ENCODE measurements at places on chromosomes 7 and 10.

GRCh38 chr7:65554-65953, 126.8 kb upstream of the FAM20C start:
- no peak for DNase-seq

GRCh38 chr7:71733107-71733870, 601.3 kb downstream of the GALNT17 start:
- DNase-seq: peak; percentile 81

- no peak for DNase-seq
Measured at GRCh38 chr7:21113609-21114415, 314.1 kb upstream of the SP4 start.

- DNase-seq: no peak
Measured at GRCh38 chr7:29569648-29570047, 6.0 kb downstream of the PRR15 start.

DNA sequence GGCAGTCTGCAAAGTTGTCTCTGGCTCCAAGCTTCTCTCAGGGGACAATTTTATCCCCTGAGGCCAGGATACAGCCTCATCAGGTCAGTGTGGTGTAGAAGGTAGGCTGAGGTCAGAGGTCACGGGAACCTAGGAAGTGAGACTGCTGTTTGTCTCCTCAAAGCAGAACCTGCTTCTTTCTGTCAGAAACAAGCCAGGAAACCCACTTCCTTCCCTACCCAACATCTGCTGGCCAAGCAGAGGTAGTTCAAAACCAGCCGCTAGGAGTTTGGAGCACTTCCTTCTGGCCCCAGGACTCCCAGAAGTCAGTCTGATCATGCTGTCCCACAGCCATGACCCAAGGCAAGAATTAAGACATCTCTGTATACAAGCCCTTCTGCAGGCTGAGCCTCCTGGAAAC, 12.2 kb downstream of the CLRN3 start:
- DNase-seq: peak; percentile 30

GRCh38 chr7:27774717-27775328, 34.9 kb downstream of the TAX1BP1 start:
- peak; percentile 44 for DNase-seq

- no peak for DNase-seq
Measured at GRCh38 chr10:52871191-52871843, 98.7 kb upstream of the MBL2 start.

- peak; percentile 70 for DNase-seq
Measured at GRCh38 chr7:141012044-141012685, 2.6 kb downstream of the MRPS33 start.

DNA sequence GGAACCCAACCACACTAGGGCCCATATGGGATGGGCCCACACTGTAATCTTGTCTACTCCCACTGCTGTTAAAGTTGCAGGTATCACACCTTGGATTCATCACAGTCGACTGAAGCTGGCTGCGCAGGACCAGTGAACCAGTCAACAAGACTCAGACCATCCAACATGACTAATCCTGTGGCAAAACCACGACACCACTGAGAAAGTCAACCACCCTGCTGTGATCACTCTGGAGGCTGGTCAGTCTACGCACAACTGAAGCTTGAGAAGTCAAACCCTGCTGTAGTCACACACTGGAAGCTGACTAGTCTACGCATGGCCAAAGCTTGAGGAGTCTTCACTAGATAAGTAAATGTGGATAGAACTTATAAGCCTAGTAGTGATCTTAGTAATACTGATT, 9.6 kb upstream of the CYREN start:
- no peak for DNase-seq

DNA sequence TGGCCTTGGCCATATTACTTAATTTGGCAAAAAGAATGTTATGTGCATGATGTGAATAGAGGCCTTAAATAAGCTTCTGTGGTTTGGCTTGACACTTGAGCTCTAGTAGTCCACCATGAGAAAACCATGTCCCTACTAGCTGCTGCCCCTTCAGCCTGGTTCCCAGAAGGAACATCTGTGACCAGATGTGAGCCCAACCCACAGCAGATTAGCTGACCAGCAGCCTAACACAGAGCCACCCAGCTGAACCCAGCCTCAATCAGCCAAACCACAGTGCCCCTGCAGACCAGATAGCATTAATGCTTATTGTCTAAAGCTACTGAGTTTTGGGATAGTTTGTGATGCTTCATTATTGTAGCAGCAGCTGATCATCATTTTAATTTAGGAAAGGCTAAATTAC, 16.6 kb downstream of the JAZF1 start:
- DNase-seq: no peak

DNA sequence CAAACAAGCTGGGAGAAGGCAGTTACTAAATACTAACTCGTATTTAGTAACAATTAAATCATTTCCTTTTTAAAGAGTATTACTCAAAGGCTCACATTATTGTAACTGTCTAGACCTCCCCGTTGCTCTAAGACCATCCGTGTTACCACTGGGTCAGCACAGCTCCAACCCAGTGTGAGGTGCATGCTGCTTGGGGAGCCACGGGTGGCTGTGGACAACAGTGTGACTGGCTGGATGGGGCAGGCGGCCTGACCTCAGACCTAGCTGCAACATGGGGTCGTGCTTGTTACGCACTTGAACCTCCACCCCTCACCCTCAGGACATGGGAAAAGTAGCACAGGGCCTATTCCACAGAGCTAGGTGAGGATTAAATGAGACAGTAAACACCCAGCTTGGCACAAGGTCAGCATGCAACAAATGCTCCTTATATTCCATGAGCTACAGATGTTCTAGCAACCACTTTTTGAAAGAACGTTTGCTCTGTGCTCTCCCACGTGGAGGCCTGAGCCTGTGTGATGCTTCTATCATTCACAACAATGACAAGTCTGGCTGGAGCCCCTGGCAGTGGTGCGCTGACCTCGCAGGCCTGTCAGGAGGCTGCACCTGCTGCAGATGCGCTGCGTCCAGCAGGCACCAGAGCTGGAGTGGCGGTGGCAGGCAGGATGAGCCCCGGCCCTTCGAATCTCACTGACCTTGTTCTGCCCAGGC, 135.7 kb downstream of the PKD1L1 start:
- peak; percentile 27 for DNase-seq

DNA sequence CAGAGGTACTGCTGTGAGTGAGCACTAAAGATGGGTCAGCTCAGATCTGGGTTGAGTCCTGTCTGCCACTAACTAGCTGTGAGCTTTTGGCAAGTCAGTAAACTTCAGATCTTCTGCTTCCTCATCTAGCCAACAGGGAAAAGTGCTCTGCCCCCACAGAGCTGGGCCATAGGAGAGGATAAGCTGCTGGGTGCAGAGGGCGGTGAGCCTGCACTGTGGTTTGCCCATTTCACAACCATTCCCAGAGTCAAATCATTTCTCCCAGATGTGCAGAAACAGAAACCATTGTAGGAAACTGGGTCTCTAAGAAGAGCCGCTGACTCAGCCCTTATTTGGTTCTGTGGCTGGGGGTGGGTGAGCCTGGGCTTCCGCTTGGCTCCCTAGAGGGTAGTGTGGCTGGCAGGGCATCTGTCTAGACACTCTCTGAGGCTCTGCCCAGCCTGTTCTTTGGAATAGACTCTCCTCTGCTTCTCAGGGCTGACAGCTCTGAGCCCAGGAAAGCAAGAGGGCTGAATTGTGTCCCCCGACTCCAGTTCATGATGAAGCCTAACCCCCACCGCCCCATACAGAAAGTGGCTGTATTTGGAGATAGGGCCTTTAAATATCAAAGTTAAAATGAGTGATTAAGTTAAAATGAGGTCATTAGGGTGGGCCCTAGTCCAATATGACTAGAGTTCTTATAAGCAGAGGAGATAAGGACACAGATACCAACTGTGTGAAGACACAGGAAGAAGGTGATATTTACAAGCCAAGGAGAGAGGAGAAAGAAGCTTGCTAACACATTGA, 29.5 kb upstream of the ARHGAP22 start:
- DNase-seq: peak; percentile 64

DNA sequence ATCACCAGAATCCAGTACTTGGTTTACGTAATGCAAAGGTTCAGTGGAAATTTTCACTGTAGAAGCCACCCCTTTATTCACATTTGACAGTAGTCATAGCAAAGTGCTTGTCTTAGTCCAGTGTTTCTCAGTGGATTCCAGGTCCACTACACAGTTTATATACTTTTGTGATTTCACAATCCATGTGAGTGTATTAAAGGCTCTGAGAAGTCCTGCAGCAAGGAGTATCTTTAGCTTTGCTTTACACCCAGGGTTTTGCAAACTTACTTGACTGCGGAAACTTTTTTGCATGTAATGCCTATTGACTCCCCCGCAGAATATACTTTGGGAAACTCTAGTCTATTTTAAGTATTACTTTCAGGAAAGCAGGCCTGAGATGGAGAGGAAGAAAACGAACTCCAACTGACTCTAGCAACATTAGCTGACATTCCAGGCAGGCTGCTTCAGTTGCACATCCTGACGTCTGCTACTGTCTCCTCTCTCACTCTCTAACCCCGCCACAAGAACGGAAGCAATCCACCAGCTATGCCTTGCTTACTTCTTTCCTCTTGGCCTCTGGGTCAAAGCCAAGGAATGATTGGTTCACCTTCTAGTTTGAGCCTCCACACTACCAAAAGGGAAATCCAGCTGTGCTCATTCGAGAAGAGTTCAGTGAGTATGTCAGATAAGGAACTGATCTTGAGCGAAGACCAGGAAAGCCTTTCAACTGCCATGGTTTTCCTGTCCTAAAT, 6.2 kb downstream of the PLXNA4 start:
- DNase-seq: no peak

GRCh38 chr10:5776881-5777197, 36.4 kb downstream of the GDI2 start:
- no peak for DNase-seq

DNA sequence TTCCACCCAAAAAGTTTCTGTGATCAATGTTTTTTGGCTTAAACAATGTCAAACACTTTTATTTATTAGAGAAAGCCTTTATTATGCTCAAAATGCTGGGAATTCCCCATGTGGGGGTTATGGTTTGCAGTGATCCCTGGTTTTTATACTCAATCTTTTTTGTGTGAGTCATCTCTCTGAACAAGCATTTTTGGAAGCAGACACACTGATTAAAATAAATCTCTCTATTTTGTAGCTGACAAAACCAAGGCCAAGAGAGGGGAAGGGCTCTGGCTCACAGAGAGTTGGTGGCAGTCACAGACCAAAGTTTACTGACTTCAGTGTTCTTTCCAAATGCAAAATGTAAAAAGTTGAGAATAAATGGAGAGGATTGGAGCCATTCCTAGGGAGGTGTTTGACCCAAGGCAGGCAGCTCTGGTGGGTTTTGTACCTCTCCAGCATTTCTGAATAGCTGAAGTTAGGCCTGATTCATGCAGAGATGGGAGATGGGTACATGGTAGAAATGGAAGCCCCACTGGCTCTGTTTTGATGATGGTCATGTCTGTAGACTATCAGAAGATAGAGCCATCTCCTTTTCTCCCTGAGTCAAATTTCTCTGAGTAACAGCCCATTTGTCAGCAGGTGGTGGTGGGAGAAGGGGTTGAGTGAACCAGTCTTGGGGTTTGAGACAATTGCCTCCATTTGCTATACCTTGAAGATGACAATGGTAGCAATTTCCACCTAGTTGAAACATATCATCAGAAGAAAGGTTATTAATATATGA, 45.4 kb upstream of the NAMPT start:
- no peak for DNase-seq

DNA sequence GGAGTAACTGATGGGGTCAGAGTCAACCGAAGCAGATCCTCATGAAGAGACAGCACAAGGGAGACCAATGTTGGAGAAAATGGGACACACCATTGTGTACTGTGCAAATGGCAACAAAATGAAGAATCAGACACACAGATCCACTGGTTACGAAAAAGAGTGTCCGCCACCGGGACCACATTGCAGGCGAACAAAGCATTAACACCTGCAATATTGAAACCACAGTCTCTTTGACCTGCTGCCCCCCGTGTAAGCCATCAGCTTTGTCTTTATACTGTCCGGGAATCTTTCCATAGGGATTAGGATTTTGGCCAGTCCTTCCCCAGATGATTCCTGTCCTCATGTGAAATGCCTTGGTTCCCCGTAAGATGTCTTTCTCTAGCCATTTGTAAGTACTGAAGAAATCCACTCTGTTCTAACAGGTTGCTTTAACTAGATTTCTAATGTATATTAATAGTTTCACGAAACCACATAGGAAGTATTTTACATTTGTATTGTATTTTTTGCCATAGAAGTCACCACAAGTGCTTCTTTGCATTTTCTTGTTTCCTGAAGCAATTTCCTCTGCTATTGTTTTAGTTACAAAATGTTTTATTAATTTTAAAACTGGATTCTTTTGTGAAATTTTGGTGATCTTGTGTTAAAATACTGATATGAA, 140.8 kb upstream of the NFE2L3 start:
- no peak for DNase-seq

GRCh38 chr10:50508315-50509051, 115.3 kb downstream of the SGMS1 start:
- no peak for DNase-seq

DNA sequence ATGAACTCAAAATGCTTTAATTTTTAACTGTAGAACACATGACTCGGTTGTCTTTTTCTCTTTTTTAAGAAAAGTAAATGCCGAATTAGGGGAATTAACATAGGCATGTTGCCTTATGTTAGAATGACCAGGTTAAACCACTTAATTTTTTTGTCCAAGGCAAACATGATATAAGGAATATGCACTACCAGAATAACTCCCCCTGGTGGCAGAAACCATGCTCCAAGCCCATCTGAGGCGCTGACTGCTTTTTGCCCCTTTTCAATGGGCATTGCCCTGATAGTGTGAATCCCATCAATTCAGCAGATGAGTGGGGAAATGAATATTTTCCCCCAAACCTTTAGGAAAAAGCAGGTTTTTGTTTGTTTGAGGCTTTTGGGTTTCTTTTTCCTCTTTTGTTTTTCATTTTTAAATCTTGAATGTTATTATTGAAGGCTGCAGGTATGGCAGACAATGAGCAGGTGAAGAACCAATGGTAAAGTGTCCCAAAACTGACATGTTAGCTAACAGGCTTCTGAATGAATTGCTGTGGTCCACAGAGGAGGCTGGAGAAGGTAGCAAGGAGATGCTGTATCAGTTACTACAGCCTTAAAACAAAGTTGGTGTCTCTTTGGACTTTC, 284.3 kb downstream of the SORCS3 start:
- DNase-seq: peak; percentile 47

DNA sequence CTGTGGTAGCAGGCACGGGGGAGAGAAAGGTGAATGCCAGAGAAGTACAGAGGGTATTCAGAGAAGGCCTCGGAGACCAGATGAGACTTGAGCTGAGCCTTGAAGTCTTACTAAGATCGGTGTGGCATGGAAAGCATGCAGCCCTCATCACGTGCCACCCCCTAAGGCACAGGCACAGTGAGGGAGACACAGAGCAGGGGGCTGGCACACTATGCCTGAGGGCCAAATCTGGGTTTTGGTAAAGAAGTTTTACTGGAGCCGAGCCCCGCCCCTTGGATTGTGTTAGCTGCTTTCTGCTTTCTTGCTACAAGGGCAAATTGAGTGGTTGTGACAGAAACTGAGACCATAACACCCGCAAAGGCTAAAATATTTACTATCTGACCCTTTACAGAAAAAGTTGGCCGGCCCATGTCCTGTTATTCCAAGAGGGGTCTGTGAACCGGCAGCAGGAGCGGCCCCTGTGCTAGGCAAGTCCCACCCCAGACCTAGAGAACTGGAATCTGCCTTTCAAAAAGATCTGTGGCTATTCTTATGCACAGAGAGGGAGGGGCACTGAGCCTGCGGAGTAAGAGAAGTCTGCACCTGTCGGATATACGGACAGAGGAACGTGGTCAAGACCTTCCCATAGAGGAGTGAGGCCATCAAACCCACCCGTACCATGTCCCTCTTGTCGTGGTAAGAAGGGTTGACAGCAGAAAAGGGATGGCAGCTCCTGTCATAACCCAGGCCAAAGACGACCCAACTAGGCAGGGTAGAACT, 109.3 kb upstream of the RHEB start:
- no peak for DNase-seq

GRCh38 chr7:16098058-16098457, 323.3 kb downstream of the CRPPA start:
- DNase-seq: no peak
